Activated CD4-positive, alpha-beta memory T cell treated with anti-CD3 and anti-CD28 coated beads, Interleukin-2, amount 10 ng/mL, durations not matched to agents 7 days and 5 days (primary cell): ENCODE measurements at places on chromosomes 3 and 15.

DNA sequence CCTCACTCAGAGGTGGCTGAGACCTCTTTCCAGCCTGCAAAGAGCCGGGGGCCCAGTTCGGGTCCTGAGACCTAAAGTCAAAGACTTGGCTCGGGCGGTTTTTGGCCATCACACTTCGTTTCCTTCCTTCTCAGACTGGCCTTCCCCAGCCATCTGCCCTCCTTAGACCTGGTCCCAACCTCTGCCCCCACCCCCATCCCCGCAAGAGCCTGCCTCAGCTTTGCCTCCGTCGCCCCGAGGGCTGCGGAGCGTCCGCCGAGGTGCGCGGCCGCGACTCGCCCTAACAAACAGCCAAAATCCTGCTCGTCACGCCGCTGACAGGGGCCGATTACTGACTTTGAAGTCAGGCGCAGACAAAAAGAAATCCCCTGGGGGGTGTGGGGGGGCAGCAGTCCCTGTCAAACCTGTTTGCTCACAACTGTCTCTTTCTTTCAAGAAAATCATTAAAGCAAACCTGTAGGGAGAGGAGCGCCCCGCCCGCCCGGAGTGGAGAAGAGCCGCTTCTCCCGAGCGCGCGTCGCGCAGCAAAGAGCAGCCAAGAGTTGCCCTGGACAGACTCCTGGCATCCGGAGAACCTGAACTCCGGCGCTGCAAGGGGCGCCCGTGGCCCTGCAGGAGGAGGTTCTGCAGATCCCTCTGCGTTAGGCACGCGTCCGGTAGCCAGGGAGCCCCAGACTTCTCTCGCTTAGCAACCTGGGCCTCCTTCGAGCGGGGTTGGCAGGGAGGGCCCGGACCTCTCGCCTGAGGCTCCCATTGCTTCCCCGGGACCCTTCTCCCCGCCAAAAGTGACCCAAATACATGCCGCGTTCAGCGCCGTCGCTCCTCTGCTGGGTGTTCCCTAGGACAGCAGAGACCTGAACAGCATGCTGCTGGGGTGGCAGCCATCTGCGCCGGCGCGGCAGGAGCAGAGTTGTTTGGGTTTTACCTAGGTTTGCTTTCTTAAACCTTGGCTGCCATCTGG lies 4.5 kb downstream of the SOX14 start:
- H3K36me3 ChIP-seq = peaks cover 5% of the 10 kb centered on the region
- H3K27me3 ChIP-seq = peaks cover 90% of the 10 kb centered on the region
- no peak overlapping the region for H3K4me3 ChIP-seq
- no peak overlapping the region for H3K27ac ChIP-seq

DNA sequence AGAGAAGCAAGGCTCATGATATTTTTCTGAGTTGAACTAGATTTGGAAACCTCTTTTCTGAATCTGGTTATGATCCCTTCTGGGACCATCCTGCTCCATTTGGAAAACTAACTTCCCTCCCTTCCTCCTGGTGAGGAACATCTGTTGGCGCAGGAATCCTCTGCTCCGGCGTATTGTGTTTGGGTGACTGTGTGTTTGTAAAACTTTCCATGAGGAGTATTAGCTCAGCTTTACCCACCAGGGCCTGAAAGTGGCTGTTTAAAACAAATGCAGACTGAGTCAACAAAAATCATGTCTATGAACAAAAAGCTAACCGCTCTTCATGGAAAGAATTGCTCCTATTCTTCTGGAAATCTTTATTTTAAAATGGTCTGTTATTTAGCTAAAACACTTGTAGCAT lies 17.7 kb downstream of the STARD9 start:
- no peaks in the 10 kb centered on the region for H3K4me1 ChIP-seq
- H3K4me3 ChIP-seq = no peak overlapping the region
- no peaks in the 10 kb centered on the region for H3K27me3 ChIP-seq
- no peak for DNase-seq
- no peak overlapping the region for H3K27ac ChIP-seq

DNA sequence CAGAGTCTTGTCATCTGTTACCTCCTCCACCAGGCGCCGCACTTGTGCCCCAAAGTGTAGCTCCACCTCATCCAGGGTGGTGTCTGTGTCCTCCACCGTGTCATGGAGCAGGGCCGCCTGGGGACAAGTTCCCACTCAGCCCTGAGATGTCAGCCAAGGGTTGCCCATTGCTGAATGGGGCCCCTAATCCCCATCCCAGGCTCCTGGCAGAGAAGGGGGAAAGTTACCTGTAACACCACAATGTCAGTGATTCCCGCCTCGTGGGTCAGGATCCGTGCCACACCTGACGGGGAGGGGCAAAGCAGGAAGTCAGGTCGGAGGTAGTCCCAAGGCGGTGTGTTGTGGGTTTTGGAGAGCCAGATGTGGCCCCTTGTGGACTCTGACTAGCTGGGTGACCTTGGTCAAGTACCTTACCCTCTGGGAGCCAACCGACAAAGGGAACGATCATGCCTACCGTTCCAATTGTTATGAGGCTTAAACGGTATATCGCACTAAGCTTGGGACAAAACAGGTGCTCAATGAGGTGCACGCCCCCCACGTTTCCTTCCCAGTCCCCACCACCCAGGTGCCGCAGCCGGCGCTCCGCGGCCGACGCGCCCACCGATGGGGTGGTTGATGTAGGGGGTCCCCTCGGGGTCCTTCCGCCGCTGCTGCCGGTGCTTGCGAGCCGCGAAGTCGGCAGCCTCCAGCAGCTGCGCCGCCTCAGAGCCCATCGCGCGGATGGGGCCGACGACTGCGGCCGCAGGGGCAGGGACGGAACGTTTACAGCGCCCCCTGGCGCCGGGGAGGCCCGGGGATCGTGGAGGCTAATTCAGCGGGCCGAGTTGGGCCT lies at the start of gene HDDC3:
Gene HDDC3 (minus strand): TSS at position 722 of the 832 bp plus-strand sequence. CDS start 9 bp downstream, at position 713.
- no peaks in the 10 kb centered on the region for H3K27me3 ChIP-seq
- peak within 1 kb of the TSS; percentile 99 for H3K27ac ChIP-seq
- peak; percentile 93 for DNase-seq
- H3K36me3 ChIP-seq = peaks cover 32% of the 10 kb centered on the region

DNA sequence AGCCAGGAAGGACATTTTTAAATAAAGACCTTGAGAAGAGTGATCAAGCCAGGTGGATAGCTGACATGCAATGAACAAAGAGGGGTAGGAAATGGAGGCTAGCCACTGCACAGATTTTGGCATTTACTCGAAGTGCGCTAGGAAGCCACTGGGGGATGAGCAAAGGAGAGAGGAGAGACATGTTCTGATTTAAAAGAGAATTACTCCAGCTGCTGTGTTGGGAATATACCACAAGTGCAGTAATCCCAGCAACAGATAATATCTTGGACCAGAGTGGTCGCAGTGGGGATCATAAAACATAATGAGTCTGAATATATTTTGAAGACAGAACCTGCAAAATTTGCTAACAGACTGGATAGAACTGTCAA lies 19.9 kb downstream of the KPNA4 start:
- H3K27ac ChIP-seq = no peak overlapping the region
- H3K4me3 ChIP-seq = no peak overlapping the region
- DNase-seq = no peak
- peaks cover 47% of the 10 kb centered on the region for H3K36me3 ChIP-seq
- no peaks in the 10 kb centered on the region for H3K27me3 ChIP-seq
- peaks cover 18% of the 10 kb centered on the region for H3K4me1 ChIP-seq

GRCh38 chr15:67096546-67097294 lies 31.3 kb downstream of the SMAD3 start:
- H3K36me3 ChIP-seq = peaks cover 77% of the 10 kb centered on the region
- DNase-seq = no peak
- H3K4me3 ChIP-seq = peak overlapping the region; percentile 7
- peaks cover 83% of the 10 kb centered on the region for H3K4me1 ChIP-seq
- no peaks in the 10 kb centered on the region for H3K27me3 ChIP-seq

GRCh38 chr3:49492969-49493368 lies 22.9 kb downstream of the DAG1 start:
- DNase-seq = no peak
- H3K4me1 ChIP-seq = peaks cover 3% of the 10 kb centered on the region
- H3K4me3 ChIP-seq = no peak overlapping the region
- no peak overlapping the region for H3K27ac ChIP-seq

DNA sequence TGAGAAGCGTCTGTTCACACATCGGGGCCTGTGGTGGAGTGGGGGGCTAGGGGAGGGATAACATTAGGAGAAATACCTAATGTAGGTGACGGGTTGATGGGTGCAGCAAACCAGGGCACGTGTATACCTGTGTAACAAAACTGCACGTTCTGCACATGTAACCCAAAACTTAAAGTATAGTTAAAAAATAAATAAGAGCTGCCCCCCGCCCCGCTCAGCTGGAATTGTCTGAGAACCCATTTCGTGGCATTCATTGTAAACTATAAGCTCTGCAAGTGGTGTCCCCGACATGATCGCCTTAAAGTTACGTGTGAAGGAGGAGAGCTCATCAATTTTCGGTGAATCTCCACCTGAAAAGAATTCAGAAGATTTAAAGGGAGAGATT lies 7.3 kb upstream of the LIPH start:
- no peak overlapping the region for H3K4me3 ChIP-seq
- H3K27me3 ChIP-seq = peaks cover 6% of the 10 kb centered on the region
- H3K36me3 ChIP-seq = no peaks in the 10 kb centered on the region
- DNase-seq = no peak
- no peak overlapping the region for H3K27ac ChIP-seq

DNA sequence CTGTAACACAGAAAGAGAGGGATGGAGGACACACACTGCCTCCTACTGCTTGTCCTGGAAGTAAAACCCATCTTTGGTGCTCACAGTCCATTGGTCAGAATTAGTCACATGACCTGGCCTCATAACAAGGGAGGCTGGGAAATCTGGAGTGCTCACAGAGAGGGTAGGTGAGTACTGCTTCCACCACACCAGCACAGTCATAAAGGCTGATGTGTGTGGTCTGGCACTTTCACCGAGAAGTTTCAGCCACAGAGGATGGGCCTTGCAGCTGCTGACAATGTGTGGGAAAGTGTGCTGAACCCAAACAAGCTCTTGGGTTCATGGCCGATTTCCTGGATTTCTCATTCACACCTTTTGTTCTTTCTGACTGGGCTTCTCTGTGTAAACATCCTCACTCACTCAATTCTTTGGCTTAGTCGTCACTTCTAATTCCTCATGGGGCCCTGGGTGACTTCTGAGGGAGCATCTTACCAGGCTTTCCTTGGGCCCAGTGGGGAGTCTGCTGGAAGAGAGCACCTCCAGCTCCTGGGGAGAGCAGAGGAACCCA lies 100.7 kb downstream of the ASB7 start:
- peaks cover 22% of the 10 kb centered on the region for H3K27me3 ChIP-seq
- H3K36me3 ChIP-seq = no peaks in the 10 kb centered on the region
- H3K27ac ChIP-seq = no peak overlapping the region
- peak; percentile 28 for DNase-seq
- H3K4me3 ChIP-seq = no peak overlapping the region

- DNase-seq = no peak
- no peaks in the 10 kb centered on the region for H3K27me3 ChIP-seq
- H3K4me1 ChIP-seq = peaks cover 8% of the 10 kb centered on the region
Observed at GRCh38 chr3:45480871-45481270, 92.5 kb downstream of the LARS2 start.

GRCh38 chr3:107269136-107269535 lies 108.1 kb upstream of the CCDC54 start:
- no peaks in the 10 kb centered on the region for H3K36me3 ChIP-seq
- no peak overlapping the region for H3K27ac ChIP-seq
- peaks cover under 1% of the 10 kb centered on the region for H3K4me1 ChIP-seq
- no peak for DNase-seq
- H3K4me3 ChIP-seq = no peak overlapping the region

DNA sequence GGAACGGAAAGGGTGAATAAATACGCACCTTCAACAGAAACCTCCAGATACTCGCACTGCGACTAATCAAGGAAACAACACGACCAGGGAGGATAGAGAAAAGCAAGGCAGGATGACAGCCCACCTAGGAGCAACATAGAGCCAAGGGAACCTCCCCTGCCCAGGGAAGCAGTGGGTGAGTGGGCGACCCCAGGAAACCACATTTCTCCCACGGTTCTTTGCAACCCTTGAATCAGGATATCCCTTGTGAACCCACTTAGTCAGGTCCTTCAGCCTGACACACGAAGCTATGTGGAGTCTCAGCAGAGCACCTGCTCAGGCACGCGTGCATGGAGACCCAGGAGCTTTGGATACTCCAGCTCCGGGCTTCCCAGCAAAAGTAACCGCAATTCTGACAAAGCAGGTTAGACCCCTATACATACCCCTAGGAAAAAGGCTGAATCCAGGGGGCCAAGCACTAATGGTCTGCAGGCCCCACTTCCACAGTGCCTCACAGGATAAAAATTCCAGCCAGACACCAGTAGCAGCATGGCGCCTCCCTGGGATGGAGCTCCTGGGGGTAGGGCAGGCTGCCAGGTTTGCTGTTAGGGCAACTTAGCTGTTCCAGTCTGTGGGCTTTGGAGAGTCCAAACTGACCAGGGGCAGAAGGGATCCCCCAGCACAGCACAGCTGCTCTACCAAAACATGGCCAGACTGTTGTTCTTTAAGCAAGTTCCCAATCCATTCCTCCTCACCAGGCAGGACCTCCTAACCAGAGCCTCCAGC lies 38.4 kb upstream of the PXYLP1 start:
- no peak for DNase-seq
- peaks cover 15% of the 10 kb centered on the region for H3K4me1 ChIP-seq
- no peaks in the 10 kb centered on the region for H3K36me3 ChIP-seq

GRCh38 chr3:62151591-62151990 lies 221.8 kb downstream of the FEZF2 start:
- no peaks in the 10 kb centered on the region for H3K36me3 ChIP-seq
- no peak overlapping the region for H3K4me3 ChIP-seq
- no peaks in the 10 kb centered on the region for H3K4me1 ChIP-seq
- no peak overlapping the region for H3K27ac ChIP-seq
- no peaks in the 10 kb centered on the region for H3K27me3 ChIP-seq
- DNase-seq = no peak

DNA sequence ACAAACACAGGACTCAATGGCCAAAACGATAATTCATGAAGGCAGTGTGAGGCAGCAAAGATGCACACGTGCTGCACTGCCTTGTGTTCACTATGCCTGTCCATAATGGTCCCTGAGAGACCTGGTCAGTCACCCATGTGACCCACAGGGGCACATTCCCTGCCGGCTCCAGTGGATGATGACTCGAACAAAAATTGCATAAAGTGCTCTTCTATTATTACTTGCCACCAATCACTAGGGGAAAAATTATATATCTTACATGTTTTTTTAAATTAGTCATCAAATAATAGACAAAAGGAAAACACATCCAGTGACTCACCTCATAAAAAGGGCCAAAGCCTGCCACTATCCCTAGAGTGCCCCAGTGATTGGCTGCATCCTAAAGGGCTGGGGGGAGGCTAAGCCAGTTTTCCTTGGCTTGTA lies 47.5 kb downstream of the UBP1 start:
- no peak for DNase-seq
- H3K36me3 ChIP-seq = peaks cover 70% of the 10 kb centered on the region
- no peak overlapping the region for H3K4me3 ChIP-seq
